ENCODE measurements at places on chromosomes 16 and 17.
A peak's percentile ranks its signal among the peaks of the same experiment; 100 is the strongest.

- DNase-seq: no peak
These were observed 45.8 kb downstream of the WNT3 start for GRCh38 chr17:46772475-46773220.

- DNase-seq: no peak
These were observed at the start of gene MT1H for GRCh38 chr16:56669005-56669839. Gene MT1H (plus strand): TSS chr16:56669814. CDS start chr16:56669885, 71 bp downstream.

- peak; percentile 83 for DNase-seq
These were observed 407 bp downstream of the MCRIP1 start for GRCh38 chr17:81832608-81833159.

- DNase-seq: no peak
These were observed 163.1 kb upstream of the NOL11 start for GRCh38 chr17:67554634-67555033.

- DNase-seq: no peak
These were observed 24.8 kb downstream of the ANKRD40 start for GRCh38 chr17:50682938-50683337.

GRCh38 chr16:24670623-24671454 is 58.6 kb upstream of the TNRC6A start:
- peak; percentile 60 for DNase-seq

DNA sequence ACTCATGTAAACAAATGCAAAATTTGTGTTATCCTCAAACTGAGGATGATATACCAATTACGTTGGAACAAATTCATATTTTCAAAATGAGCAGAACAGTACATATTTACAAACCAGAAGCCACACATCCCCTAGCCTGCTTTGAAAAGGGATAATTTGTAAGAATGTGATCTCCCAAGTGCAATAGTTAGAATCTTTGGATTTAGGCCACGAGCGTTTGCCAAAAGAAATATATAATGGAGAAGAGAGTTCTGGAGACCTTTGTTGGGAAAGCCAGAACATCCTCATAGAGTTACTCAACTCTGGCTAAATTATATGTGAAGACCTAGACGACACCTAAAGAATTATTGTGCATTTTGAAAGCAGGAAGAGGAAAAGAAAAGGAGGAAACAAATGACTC is 449.3 kb downstream of the KCNJ2 start:
- DNase-seq: no peak
